ENCODE measurements at places on chromosomes 2 and 18. TPM values are rescaled to one million over a fixed set of nuclear protein-coding genes. Genes with fewer than 3 reads are reported as not detected.

The GAL3ST2 gene
- polyA plus RNA-seq = not detected

The TEKT4 gene
- polyA plus RNA-seq = not detected

The COL4A4 gene
- polyA plus RNA-seq = 0.46 TPM

The IDH1 gene
- 354 TPM for polyA plus RNA-seq

The PER2 gene
- polyA plus RNA-seq = 2.6 TPM

The CACNB4 gene
- polyA plus RNA-seq = 29.0 TPM

The DES gene
- not detected for polyA plus RNA-seq

The SUPT7L gene
- 90.4 TPM for polyA plus RNA-seq

The CDK15 gene
- polyA plus RNA-seq = 0.09 TPM

The FBXO48 gene
- 0.45 TPM for polyA plus RNA-seq

The BOLL gene
- polyA plus RNA-seq = not detected

The DOK6 gene
- 7.4 TPM for polyA plus RNA-seq

The HOXD1 gene
- not detected for polyA plus RNA-seq

The ABCG5 gene
- 0.38 TPM for polyA plus RNA-seq

The DNAH6 gene
- 2.5 TPM for polyA plus RNA-seq
